ENCODE measurements at places on chromosomes 5 and 9.
A peak's percentile ranks its signal among the peaks of the same experiment; 100 is the strongest.

DNA sequence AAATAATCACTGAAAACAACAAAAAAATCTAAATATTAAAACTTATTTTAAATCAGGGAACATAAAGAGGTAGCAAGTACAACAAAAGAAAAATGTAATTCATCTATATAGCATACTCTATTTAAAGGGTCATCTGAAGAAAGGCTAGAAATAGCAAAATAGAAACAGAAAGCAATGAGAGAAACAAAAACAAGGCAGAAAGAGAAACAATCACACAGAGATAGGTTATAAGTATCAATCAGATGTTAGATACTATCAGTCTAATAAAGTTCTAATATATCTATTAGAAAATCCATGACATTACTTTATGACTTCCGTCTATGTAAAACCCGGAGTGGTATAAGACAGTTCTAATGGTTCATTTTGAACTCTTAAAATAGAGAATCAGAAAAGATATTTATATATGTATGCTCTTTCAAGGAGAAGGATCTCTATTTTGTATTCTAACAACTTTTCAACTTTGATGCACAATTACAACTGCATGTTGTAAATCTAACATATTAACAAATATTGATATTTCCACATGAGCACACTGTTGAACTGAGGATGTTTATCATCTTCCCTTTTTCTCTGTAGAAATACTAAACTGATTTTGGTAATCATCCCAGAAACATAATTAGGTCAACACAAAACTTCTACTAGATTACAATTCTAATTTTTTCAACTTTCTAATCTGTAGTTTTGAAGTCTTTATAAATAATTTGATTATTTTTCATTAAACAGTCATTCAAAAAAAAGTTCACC, 15.8 kb downstream of the RICTOR start:
- no peak for DNase-seq

DNA sequence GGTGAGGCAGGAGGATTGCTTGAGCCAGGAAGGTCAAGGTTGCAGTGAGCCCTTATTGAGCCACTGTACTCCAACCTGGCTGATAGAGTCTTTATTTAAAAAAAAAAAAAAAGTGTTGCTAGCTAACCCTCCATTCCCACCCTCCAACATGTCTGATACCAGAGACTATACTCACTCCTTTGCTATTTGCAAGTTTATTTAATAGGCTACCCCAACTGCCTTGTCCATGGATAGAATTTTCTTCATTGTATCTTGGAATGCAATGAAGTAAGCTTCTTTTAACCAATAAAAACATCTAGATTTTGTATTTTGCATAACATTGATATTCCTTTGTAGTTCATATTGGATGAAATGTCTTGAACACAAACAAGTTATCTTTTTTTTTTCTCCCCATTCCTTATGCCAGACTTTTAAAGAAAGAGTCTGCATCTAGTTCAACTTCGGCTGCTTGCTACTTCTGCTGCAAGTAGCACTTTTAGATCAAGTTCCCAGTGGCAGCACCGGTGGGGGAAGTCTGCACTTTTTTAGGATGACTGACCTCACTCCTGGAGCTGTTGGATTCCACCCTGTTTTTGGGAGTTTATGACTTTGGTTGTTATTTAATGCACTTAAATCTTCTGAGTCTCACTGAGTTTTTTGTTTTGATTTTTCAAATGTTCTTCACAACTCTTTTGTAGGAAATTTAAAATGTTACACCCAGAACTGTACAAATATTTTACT, 112.5 kb downstream of the UHRF2 start:
- no peak for DNase-seq

- DNase-seq: no peak
Observed at GRCh38 chr9:121368745-121369144, 1.3 kb downstream of the STOM start.

DNA sequence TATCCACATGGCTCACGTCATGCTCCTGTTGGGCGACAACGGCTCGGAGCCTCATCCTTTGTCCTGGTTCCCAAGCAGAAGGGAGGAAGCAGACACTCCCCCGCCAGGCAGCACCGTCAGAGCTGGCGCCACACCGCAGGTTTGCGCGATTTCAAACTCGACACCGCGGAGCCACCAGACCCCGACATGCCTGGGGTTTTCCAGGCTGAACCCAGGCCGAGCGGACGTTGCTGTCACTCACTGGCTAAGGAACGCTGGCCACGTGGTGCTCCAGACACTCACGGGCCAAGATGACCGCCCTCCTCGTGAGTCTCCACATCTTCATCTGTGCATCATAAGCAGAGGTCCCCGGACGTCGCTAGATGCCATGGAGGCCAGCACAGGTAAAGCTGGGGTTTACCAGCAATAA, 9.0 kb downstream of the TERT start:
- no peak for DNase-seq

DNA sequence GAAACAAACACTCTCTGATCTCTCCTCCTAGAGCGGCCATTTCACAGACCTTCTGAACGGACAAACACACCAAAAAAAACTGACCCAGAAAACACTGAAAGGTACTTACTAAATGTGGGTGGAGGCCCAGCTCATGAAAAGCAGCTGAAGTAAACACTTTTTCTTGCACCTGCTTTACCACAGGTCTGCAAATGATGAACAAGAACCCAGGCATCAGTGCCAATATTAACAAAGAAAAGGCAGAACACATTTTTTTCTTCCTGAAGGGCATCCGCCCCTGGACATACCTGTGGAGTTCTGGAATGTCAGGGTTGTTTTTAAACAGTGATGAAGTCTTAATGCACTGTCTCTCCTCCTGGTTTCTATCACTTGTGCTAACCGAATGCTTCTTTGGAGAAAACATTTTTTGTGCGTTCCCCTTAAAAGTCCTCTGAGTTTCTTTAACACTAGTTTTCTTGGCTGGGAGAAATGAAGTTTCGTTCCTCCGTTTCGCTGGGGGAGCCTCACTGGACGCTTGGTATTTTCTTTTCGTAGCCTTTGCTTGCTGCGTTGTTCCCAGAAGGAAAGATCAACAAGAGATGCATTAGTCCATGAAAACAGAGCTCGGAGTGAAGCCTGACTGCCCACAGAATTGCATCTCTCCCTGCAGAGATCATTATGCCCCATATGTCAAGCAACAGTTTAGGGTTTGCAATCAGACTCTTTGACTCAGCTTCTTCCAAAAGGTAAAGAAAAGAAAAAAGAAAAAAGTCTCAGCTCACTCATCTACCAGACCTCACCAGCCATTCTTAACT, 7.4 kb downstream of the DDX31 start:
- no peak for DNase-seq

DNA sequence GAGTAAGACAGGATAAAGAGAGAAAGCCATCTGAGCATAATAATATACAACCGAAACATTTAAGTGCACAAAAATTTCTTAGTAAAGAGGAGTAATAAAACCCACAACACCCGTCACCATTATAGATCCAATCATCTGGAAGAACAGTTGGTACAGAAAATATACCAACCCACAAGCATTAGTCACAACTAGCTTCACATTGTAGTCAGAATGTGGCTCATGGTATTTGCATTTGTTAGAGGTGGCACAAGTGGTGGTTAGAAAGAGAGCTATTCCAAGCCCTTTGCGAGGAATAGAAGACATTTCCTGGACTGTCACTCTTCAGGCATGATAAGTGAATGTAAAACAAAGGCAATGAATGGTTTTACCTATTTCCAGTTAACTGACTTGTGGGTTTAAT, 677.5 kb upstream of the ST8SIA4 start:
- DNase-seq: no peak

DNA sequence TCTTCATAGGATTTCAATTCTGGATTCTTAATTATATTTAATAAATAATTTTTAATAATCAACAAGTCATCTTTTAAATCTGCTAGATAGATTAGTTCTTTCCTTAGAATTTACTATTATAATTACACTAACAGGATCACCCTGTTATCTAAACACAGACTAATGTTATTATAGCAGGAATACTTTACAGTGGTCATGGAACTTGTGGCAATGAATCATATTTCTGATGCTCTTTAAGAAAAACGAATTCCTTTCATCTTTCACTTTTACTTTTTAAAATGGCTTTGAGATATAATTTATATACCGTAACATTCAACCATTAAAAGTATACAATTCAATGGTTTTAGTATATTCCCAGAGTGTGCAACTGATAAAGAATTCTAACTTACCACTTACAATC, 29.7 kb upstream of the CDK5RAP2 start:
- DNase-seq: no peak

DNA sequence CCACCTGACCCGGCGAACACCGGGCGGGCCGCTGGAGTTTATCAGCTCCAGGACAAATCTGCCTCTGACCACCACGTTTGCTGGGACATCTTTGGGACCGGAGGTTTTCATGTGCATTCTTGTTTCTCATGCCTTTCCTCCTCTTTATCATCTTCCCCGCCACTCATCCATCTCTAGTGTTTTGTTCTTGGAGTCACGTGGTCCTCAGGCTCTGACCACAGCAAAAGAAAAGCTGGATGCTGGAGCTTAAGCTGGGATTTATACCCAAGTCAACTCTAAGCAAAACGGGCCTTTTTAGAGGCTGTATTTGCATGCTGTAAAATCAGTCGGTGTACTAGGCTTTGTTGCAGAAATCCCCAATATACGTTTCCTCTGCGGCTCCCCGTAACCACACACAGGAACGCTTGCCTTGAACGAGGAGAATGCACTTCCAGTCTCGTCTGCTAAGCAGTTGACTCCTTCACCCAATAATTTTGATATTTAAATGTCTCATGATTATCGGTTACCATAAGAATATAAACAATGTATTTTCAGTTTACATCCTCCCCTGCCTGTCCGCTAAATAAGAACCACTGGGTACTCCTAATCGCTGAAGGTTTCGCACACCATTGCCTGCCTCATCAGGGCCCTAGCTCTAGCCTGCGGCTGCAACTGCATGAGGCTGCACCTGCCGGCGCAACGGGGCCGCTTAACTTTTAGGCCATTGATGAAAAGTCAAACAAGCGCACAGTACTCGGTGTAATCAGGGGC, 560 bp upstream of the NDUFS6 start:
- DNase-seq: peak; percentile 58

DNA sequence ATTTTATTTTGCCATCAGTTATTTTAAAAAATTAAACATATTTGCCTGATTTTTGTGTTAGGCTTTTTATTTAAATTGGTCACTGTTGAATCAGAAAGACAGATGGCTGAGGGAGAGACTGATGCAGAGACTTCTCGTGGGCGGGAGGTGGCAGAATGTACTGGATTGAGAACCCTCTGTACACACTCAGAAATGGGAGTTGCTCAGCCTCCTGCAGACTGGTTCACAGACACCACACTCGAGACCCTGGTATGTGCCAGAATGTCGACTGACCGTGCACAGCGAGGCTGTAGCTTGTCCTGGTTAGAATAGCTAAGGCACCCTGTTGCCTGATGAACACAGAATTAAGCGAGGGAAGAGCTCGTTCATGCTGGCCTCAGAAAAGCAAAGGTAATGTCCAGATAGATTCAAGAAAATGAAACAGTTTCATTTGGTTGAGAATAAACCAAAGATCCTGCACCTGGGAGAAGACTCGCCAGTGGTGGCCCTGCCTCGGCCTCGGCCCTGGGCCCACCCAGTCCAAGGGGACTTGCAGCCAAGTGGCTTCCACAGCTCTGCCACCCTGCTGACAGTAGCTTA, 71.3 kb upstream of the OTULINL start:
- DNase-seq: no peak

- DNase-seq: peak; percentile 25
Observed at GRCh38 chr5:178995341-178995690, 196 bp upstream of the GRM6 start.

GRCh38 chr9:20984506-20984905, 46.9 kb downstream of the HACD4 start:
- peak; percentile 9 for DNase-seq

DNA sequence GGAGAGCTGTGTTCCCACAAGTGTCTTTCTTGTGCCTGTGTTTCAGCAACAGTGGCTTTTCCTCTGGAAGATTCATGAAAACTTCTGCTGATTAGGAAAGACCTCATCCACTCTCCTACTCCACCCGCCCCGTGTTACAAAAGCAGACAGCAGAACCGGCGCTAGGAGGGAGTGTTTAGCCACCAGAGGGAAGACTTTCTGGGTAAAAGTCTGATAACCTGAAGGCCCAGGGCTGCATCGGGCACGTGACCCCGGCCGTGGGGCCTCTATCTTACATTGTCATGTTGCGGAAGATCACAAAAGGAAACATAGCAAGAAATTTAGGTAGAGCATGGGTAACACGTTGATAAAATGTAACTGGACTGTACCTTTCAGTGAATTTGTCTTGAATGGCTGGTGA, 32.0 kb upstream of the DMRT2 start:
- DNase-seq: peak; percentile 9

DNA sequence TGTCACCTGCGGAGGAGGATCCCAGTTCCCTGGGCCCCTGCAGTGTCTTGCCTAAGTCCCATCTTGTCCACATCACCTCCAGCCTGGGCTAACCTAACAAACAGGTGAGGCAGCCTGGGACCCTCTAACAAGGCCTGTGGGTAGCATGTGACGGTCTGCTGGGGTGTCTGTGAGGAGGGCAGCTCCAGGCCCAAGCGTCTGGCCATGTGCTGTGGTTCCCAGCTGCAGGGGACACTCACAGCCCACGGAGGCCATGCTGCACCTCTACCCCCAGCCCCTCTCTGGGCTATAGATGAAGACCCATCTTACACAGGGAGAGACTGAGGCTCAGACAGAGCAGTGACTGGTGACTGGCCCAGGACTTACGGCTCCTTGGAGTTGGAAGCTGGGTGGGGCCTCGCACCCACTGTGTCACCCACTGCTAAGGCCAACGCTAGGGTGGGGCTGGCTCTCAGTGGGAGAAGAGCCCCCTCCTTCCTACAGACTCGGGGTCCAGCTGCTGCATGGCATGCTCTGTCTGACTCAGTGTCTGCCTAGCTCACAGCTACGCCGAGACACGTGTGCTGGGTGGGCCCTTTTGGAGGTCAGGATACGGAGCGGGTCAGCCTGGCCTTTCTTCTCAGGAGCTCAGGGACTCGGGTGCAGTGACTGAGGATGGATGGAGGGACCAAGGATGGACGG, 40.8 kb upstream of the RNF130 start:
- no peak for DNase-seq

- DNase-seq: no peak
Observed at GRCh38 chr5:55921617-55922016, 70.5 kb downstream of the IL31RA start.

DNA sequence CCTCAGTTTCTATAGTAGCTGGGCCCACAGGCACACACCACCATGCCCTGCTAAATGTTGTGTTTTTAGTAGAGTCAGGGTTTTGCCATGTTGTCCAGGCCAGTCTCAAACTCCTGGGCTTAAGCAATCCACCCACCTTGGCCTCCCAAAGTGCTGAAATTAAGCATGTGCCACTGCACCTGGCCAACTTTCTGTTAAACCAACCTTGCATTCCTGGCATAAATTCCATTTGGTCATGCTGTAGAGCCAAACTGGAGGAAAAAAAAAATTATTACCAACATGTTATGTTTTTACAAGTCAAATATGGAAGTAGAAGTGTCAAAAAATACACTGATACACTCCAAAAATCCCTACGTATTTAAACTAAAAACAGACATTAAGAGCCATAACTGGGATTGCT, 54.1 kb downstream of the ERMP1 start:
- DNase-seq: no peak

GRCh38 chr5:171858303-171858702, 72.7 kb downstream of the SMIM23 start:
- peak; percentile 17 for DNase-seq

Data from cardiac fibroblast (primary cell).